ENCODE measurements at places on chromosomes 7 and 10. TPM values are rescaled to one million over a fixed set of nuclear protein-coding genes. Genes with fewer than 3 reads are reported as not detected.

The UMAD1 gene
- 9.9 TPM for total RNA-seq

The COL28A1 gene
- total RNA-seq = not detected

The EN2 gene
- not detected for total RNA-seq

The C10orf95 gene
- not detected for total RNA-seq

The LRIT1 gene
- not detected for total RNA-seq

The AS3MT gene
- 0.58 TPM for total RNA-seq

The PLAU gene
- total RNA-seq = 137 TPM

The DKK1 gene
- total RNA-seq = 33.0 TPM

The TAS2R41 gene
- total RNA-seq = not detected

The CARD11 gene
- total RNA-seq = 3.5 TPM

The RPEL1 gene
- total RNA-seq = not detected

The SND1 gene
- 193 TPM for total RNA-seq

The FZD1 gene
- 8.4 TPM for total RNA-seq

The PHKG1 gene
- 0.10 TPM for total RNA-seq

The ARHGAP12 gene
- 20.1 TPM for total RNA-seq

The LCOR gene
- 30.5 TPM for total RNA-seq

The IFIT1B gene
- total RNA-seq = not detected

The PIP gene
- not detected for total RNA-seq

The RSPH10B2 gene
- not detected for total RNA-seq

The ZNF804B gene
- total RNA-seq = not detected

The ZDHHC6 gene
- 26.7 TPM for total RNA-seq

The ACBD7 gene
- total RNA-seq = not detected

The SORCS3 gene
- 0.15 TPM for total RNA-seq

The AZGP1 gene
- total RNA-seq = not detected

The CAMK2B gene
- 0.05 TPM for total RNA-seq

The TMEM270 gene
- total RNA-seq = not detected

The CXCL12 gene
- total RNA-seq = 9.5 TPM

The LBX1 gene
- not detected for total RNA-seq

The PSAP gene
- total RNA-seq = 1,624 TPM

The CFTR gene
- total RNA-seq = not detected

The GBX1 gene
- total RNA-seq = not detected

The NPTX2 gene
- 32.0 TPM for total RNA-seq

The SRI gene
- total RNA-seq = 139 TPM

The KLHL7 gene
- 32.0 TPM for total RNA-seq

The CDC14C gene
- not detected for total RNA-seq

The LIPN gene
- total RNA-seq = not detected

The DRGX gene
- total RNA-seq = not detected

The CH25H gene
- total RNA-seq = not detected

The PPA1 gene
- 93.6 TPM for total RNA-seq

The ADCY1 gene
- total RNA-seq = 0.35 TPM
